ENCODE measurements at places on chromosomes 6 and 20.

- no peak for DNase-seq
Observed at GRCh38 chr6:93182938-93183479, 236.3 kb downstream of the EPHA7 start.

- no peak for DNase-seq
Observed at GRCh38 chr6:118044275-118044674, 137.2 kb downstream of the SLC35F1 start.

DNA sequence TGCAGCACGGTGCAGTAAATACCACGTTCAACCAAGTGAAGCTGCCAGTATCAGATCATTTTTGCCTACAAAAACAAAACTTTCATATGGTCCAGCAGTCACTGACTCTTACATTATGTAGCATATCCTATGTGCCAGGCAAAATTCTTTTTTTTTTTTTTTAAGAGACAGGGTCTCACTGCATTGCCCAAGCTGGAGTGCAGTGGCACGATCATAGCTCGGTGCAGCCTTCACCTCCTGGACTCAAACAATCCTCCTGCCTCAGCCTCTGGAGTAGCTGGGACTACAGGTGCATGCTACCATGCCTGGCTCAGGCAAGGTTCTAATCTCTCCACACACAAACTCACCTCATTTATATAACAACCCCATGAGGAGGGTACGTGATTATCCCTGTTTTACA lies 208.6 kb upstream of the JARID2 start:
- DNase-seq, result no peak

- peak; percentile 74 for DNase-seq
Observed at GRCh38 chr6:63571361-63572043, 778 bp upstream of the LOC128125822 start.

- no peak for DNase-seq
Observed at GRCh38 chr6:44254191-44255104, 2.9 kb downstream of the SLC35B2 start.

DNA sequence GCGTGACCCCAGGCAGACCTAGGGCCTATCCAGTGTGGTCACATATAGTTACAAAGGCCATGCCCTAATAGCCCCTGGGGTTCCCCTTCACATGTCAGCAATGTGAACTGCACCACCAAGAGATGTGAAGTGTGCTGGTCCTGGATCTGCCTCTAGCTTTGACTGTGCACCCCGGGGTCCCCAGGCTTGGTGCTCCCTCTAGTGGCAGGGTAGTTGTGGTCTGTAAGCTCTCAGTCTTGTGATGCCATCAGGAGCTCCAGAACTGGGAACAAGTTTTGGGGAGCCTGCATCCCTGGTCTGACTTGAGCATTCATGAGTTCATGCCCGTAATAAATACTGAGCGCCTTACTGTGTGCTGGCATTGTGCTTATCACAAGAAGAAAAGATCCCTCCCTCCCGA lies 143.4 kb downstream of the DHX35 start:
- no peak for DNase-seq

- DNase-seq, result no peak
Observed at GRCh38 chr6:97732045-97732444, 449.0 kb upstream of the MMS22L start.

DNA sequence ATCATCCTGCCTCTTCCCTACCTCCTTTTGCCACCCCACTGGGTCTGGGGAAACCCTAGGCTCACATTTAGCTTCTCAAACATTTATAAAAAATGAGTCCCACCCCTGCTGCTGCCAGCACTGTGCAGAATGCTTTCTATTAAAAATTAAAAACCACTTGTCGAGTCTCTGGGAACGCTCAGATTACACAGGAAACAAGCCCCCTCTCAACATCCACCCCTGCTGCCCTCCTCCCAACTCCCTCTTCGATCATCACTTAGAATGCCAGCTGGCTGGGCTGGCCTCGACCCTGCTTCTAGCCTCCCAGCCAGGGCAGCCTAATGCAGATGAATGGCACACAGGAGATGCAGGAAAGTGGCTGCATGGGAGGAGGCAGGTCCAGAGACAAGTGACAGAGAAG lies 75.8 kb downstream of the CDH22 start:
- DNase-seq, result no peak

DNA sequence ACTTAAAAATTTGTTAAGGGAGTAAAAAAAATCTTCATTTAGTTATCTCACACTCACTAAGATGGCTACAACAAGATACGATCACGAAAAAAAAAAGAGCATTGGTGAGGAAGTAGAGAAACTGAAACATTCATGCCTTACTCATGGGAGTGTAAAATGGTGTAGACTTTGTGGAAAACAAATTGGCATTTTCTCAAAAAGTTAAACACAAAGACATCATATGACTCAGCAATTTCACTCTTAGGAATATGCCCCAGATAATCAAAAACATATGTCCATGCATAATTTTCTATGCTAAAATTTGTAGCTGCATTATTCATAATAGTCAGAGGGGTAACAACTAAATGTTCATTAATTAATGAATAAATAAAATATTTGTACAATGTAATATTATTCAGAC lies 120.9 kb upstream of the IRAK1BP1 start:
- no peak for DNase-seq

Measured in colonic mucosa (tissue), 4 donors.